ENCODE measurements at places on chromosomes 7 and 10.

- DNase-seq, result no peak
Observed at GRCh38 chr7:50160206-50160605, 67.2 kb upstream of the ZPBP start.

DNA sequence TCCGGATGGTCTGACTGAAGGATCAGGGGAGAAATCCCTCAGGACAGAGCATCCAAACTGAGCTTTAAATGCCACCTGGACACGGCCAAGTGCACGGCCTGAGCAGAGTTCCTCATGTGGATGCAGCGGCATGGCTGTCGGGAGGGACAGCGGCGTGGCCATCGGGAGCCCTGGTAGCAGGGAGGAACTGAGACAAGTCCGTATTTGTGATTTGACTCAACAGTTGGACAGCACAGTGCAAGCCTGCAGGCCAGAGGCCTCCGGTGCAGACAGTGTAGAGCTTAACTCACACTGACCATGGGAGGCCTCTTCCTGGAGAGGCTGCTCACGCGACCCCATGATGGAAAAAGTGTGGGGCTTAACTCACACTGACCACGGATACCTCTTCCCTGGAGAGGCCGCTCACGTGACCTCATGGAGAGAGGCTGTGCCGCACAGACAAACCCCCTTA is 207.4 kb downstream of the DIP2C start:
- no peak for DNase-seq

GRCh38 chr7:11191574-11192220 is 218.0 kb downstream of the PHF14 start:
- no peak for DNase-seq

GRCh38 chr7:150307129-150307528 is 16.0 kb upstream of the LRRC61 start:
- DNase-seq, result no peak

DNA sequence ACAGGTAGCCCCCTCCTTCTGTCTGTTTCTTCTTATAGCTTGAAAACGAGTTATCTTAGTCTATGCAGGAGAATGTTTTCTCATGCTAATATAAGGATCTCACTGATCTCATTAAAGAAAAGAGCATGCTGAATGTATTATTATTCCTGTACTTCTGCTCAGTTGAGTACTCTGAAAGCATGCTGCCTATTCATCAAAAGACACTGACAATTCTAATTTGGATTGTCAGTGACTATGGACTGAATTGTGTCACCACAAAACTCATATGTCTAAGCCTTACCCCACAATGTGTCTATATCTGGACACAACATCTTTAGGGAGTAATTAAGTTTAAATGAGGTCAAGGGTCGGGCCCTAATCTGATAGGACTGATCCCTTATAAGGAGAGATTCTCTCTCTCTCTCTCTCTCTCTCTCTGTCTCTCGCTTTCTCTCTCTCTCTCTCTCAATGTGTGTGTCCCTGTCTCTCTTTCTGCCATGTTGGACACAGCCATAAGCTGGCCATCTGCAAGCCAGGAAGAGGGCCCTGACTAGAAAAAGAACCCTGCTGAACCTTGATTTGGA is 98.4 kb downstream of the GNAT3 start:
- no peak for DNase-seq

GRCh38 chr7:85529831-85530230 is 343.0 kb upstream of the SEMA3D start:
- DNase-seq, result no peak

DNA sequence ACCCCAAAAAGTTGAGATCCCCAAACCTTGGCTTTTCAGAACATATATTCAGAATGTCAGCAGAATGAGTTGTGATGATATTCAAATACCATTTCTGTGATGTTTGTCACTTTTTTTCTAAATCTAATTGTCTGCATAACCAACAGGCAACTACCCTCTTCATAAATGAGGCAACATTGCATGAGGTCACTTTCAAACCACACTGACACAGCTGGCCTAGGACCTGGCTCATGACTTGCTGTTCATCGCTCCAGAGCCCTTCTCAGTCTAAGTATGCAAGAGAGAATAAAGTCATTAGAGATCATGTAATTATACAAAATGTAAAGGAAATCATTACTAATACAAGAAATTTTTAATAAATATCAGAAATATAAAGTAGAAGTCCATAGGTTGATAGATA is 681.9 kb downstream of the GRM8 start:
- DNase-seq, result no peak

DNA sequence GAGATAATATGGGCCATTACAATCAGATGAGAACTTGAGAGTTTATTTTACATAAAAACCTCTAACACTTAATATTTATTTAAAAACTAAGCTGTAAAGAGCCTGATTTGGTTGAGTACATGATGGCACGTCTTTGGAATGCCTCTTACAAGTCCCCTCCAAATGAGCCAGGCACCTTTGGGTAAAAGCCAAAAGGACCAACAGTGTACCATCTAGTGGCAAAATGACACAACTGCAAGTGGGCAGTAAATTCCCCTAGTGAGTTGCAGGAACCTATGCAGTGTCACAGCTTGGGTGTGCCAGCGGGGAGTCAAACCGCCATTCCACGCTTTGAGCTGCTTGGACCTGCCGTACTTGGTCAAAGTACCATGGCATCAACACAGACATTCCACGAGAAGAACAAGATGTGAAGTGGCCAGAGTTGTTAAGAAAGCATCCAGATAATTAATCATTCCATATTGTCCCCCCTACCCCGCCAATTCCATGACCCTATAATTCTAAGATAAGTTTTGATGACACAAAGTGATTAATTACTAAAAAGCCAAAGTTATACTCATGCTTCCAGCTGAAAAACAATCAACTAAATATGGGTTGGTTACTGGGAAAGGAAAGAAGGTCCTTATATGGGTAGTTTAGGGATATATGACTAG is 115.2 kb downstream of the SORBS1 start:
- peak; percentile 8 for DNase-seq

DNA sequence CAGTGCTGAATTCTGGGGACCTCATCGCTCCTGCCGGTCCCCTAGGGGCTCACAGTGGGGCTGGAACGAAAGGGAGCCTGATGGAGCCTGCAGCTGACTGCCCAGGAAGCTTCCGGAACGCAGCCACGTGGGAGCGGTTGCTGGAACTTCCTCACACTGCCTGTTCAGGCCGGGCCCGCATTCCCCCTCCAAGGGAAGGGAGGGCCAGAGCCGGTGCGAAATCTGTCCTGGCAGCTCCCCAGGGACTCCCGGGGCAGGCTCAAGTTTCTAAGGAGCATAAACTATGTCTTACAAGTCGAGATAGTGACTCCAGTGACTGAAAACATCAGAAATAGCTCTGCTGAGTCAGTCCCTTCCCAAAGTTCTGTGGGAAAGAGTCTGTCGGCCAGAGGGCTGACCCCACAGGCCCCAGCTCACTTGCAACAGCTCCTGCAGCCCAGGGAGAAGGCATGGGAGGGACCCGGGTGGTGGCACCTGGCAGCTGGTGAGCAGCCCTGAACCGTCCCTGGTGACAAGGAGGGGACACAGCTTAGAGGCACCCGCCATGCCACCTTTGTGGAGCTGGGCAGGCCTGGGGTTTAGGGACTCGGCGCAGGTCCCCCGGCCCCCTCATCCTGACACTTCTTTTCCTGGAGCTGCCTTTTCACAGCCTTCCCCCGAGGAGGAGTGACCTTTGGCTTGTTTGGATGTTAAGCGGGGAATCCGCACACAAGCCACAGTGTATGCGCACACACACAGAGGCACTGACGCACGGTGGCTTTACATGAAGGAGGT is 47.6 kb downstream of the PDGFA start:
- no peak for DNase-seq

- DNase-seq, result no peak
Observed at GRCh38 chr7:101362334-101363195, at the start of gene COL26A1. Gene COL26A1, plus strand, starts transcription at chr7:101362875. Its CDS starts 158 bp downstream, at chr7:101363033.

- DNase-seq, result no peak
Observed at GRCh38 chr10:88129013-88129412, 265.6 kb downstream of the PTEN start.

- DNase-seq, result no peak
Observed at GRCh38 chr10:6046773-6047611, 15.2 kb downstream of the IL2RA start.

GRCh38 chr10:3749600-3749999 is 35.4 kb downstream of the KLF6 start:
- no peak for DNase-seq

GRCh38 chr7:144776447-144776846 is 59.4 kb downstream of the TPK1 start:
- no peak for DNase-seq

DNA sequence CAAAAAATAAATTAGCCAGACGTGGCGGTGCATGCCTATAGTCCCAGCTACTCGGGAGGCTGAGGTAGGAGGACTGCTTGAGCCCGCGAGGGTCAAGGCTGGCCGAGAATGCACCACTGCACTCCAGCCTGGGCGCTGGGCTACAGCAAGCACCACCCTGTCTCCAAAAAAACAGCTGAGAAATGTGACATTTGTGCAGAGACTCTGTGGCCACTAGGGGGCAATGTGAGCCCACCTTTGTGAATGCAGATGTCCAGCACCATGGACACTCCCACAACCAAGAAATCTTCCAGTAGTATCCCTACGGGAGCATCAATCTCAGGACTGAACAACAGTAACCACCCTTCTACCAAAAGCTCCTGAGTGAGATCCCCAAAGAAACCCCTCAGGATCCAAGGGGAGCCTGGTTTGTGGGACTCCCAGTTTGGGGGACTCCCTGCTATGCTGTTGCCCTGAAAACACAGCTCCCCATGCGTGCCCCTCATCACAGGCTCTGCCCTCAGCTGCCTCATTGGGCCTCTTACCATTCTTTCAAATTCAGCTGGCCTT is 6.2 kb upstream of the AHCYL2 start:
- peak; percentile 65 for DNase-seq

DNA sequence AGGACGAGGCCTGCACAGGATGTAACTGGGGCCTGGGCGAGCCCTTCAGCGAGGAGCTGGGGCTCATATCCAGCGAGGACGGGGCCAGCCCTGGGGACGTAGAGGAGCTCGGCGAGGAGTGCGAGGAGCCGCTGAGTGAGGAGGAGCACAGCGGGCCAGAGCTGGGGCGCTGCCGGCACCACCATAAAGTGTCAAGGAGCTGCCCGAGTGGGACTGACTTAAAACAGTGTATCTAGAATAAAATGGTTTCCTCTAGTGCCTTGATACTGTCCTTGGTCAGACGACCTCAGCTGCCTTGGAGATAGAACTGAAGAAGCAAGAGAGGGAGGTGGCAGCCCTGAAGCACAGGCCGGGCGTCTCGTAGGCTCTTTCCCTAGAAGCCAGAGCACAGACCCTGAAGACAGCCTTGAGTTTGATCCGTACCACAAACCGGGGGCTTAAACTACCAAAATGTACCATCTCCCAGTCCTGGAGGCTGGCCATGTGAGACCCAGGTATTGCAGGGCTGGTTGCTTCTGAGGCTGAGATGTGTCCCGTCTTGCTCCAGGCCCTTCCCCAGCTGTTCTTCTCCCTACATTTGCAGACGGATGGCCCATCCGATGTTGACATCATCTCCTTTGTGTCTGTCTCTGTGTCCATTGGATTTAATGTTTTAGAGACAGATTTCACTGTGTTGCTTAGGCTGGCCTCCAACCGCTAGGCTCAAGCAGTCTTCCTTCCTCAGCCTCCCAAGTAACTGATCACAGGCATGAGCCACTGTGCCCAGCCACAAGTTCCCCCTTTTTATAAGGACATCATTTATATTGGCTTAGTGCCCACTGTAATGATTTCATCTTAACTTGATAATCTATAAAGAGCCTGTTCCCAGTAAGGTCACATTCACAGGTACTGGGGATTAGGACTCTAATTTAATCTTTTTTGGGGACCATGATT is 35.8 kb downstream of the DNAJB6 start:
- no peak for DNase-seq

DNA sequence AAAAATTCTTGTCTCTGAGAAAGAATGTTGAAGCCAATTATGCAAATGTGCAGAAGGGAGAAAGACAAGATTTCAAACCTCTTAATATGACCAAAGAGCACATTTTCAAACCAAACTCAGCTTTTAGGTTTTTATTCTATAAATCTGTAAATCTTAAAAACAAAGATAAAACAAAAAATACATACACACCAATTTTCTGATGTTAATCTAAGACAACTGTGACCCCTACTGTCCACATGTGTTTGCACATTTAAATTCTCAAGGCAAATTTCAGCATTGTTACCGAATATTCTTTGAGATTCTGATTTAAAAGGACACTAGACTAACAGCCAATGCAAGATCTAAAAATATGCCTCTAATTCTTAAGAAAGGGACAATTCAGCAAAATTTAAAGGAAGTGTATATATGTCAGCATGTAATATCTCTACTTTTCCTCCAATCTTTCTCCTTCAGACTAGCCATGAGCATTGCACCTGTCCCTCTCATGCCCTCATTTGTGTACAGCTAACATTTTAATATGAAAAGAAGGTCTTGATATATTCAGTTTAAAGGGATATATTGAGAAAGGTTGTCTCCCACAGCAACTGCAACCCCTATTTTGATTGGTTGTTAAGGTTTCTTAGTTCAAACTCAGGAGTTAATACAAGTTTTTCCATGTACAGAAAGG is 417.9 kb downstream of the IPMK start:
- no peak for DNase-seq

Data from stimulated activated CD4-positive, alpha-beta T cell treated with anti-CD3 and anti-CD28 coated beads, Interleukin-2, amount 100 ng/mL, for 4 hours (primary cell).